GF-D8 (cell line): ENCODE measurements at places on chromosomes 2 and 18.

- no peak for DNase-seq
Observed at GRCh38 chr2:8872821-8873432, 35.5 kb upstream of the KIDINS220 start.

GRCh38 chr18:49279041-49279440, 181.4 kb downstream of the DYM start:
- DNase-seq: no peak

DNA sequence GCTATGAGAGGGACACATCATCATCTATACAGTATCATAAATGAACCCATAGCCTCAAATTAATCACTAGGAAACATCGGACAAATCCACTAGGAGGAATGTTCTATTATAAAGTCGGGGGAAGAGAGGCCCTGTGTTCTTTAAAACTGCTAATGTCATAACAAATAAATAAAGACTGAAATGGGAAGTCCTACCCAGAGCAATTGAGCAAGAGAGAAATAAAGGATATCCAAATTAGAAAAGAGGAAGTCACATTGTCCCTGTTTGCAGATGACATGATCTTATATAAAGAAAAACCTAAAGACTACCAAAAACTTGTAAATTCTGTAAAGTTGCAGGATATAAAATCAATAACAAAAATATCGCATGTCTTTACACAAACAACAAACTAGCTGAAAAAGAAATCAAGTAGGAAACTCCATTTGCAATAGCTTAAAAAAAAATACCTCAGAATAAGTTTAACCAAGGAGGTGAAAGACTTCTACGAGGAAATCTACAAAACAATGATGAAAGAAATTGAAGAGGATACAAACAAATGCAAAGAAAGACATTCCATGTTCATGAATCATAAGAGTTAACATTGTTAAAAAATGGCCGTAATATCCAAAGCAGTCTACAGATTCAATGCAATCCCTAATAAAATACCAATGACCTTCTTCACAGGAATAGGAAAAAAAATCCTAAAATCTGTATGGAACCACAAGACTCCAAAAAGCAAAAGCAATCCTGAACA, 30.6 kb downstream of the RTN4 start:
- peak; percentile 84 for DNase-seq

GRCh38 chr18:8826971-8827370, 121.6 kb downstream of the MTCL1 start:
- DNase-seq: no peak

DNA sequence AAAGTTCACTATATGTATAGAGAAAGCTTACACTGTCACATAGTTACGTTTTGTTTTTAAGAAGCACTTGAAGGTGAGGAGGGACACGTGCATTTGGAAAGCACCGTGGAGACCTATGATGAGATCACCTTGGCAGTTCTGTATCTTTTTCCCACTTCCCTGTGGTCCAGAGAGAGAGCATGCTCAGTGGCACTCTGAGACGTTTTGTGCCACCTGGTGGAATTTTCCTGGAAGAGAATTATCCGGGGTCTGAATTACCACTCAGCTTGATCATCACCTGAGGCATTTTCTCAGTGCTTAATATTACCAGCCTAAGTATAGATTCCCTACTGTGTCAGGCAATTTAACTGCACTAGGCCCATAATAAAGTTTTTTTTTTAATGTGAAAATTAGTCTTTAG, 469.4 kb upstream of the SMIM21 start:
- DNase-seq: no peak

DNA sequence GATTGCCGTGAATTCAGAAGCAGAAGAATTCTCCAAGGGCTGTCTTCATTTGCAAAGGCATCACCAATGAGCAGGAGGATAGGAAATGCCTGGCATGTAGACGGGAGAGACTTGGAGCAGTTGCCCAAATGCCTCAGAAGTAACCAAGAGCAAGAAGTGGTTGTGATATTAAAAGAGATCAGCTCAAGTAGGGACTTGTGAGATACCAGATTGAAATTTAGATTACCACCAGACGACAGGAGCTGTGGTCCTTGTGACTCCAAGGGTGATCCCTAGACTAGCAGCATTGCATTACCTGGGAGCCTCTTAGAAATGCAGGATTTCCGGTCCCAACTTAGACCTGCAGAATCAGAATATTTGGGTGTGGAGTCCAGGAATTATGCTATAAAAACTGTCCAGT, 228.6 kb upstream of the EPAS1 start:
- no peak for DNase-seq
